Activated CD4-positive, alpha-beta T cell treated with anti-CD3 and anti-CD28 coated beads, Interleukin-2, Interleukin-6, amounts not matched to agents 100 ng/mL and 50 ng/mL, durations not matched to agents 16 hours and 8 hours (primary cell): ENCODE measurements at places on chromosomes 5 and 9.

GRCh38 chr9:122158202-122158601, 1.4 kb downstream of the NDUFA8 start:
- DNase-seq: peak; percentile 50

DNA sequence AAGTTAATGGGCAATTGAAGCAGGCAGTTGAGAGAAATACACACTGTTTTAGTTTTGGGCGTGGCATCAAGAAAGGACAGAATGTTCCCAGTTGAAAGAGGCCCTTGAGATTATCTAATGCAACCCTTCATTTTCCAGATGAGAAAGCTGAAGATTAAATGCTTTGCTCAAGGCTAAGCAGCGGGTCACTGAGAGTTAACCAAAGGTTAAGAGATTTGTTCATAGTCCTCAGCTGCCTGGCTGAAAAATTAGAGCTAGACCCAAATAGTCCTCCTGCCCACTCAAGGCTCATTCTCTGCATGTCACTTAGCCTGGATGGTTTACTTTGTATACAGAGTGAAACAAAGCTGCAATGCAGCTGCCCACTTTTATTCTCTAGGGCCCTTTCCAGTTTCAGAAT, 46.7 kb upstream of the MAMDC2 start:
- no peak for DNase-seq

DNA sequence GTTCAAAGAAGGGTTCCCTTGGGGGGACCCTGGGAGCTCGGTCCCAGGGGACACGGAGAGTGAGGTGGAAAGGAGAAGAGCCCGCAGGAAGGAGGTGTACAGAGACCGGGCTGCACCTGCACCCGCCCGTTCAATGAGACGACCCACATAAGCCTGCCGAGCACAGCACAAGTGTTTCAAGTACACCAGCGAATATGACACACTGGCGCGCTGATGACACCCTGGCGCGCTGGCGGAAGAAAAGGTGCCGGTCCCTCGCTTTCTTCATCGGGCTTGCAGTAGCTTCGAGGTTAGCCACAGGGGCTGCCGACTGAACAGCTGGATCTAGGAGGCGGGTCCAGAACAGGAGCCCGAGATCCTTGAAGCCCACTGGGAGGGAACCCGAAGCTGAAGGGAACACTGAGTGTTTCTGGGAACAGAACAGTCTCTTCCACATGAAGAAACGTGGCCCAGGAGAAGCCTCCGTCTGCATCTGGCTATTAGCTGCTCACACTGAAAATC, 1.4 kb downstream of the TBC1D9B start:
- no peak for DNase-seq

GRCh38 chr5:169652057-169652456, 15.0 kb downstream of the DOCK2 start:
- DNase-seq: no peak

DNA sequence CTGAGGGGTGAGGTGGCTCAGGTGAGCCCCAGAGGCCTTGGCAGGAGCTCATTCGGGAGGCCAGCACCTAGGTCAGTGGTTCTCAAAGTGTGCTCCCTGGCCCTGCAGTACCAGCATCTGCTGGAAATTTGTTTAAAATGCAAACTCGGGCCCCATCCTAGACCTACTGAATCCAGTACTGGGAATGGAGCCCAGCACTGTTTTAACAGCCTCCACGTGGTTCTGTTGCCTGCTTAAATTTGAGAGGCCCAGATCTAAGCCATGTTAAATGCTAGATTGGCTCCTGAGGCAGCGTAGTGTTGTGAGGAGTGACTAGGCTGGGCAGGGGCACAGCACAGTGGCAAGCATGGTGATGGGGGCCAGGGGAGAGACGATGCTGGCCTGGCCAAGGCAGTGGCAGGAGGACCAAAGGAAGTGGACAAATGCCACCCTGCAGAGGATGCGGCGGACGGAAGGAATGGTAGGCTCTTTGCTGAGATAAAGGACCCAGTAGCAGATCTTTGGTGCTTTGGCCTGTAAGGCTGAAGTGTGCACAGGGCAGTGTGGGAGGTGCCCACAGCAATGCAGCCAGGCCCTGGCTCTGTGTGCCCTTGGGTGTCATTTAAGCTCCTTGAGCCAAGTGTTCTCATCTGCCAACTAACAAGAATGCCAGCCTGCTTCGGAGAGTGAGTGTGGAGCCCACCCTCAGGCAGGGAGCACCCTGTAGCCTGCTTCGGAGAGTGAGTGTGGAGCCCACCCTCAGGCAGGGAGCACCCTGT, 4.2 kb downstream of the PRR7 start:
- DNase-seq: no peak

GRCh38 chr5:172902497-172903472, 56.4 kb upstream of the RPL26L1 start:
- DNase-seq: no peak

GRCh38 chr5:56123531-56124243, 109.4 kb downstream of the ANKRD55 start:
- DNase-seq: no peak

- DNase-seq: no peak
These were observed 459.4 kb upstream of the SGCD start for GRCh38 chr5:155867522-155868088.

- no peak for DNase-seq
These were observed at the start of gene RXFP3 for GRCh38 chr5:33936381-33937016. Gene RXFP3 (plus strand): TSS chr5:33936386. CDS start chr5:33936741, 355 bp downstream.

GRCh38 chr9:117466111-117466510, 51.3 kb upstream of the ASTN2 start:
- DNase-seq: no peak

- no peak for DNase-seq
These were observed 104.7 kb downstream of the C9orf152 start for GRCh38 chr9:110103257-110103656.

GRCh38 chr5:173456751-173457171, 128.5 kb upstream of the STC2 start:
- DNase-seq: no peak

- no peak for DNase-seq
These were observed 414.5 kb upstream of the ZNF608 start for GRCh38 chr5:125160787-125161502.

GRCh38 chr9:98430535-98431292, 175.3 kb upstream of the TBC1D2 start:
- no peak for DNase-seq

GRCh38 chr5:44266882-44267576, 122.2 kb downstream of the FGF10 start:
- no peak for DNase-seq

GRCh38 chr5:135012033-135012588, 21.9 kb downstream of the PITX1 start:
- DNase-seq: no peak

DNA sequence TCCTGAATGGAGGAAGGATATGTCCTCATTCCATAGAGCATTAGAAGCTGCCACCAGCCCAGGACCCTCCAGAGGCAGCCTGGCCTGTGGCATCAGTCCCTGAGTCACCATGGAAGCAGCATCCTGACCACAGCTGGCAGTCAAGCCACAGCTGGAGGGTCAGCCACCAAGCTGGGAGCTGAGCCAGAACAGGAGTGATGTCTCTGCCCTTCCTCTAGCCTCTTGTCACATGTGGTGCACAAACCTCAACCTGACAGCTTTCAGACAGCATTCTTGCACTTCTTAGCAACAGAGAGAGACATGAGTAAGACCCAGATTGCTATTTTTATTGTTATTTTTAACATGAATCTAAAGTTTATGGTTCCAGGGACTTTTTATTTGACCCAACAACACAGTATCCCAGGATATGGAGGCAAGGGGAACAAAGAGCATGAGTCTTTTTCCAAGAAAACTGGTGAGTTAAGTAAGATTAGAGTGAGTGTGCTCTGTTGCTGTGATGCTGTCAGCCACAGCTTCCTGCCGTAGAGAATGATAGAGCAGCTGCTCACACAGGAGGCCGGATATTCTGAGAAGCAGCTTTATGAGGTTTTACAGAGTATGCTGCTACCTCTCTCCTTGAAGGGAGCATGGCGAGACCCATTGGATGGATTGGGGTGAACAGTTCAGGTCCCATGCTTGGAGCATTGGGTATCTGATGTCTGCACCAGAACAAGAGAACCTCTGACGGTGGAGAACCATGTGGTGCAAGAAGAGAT, 13.0 kb upstream of the CYFIP2 start:
- peak; percentile 88 for DNase-seq
